ENCODE measurements at places on chromosomes 2 and 18. TPM values are rescaled to one million over a fixed set of nuclear protein-coding genes. Genes with fewer than 3 reads are reported as not detected.

FAM237A gene
- not detected for total RNA-seq

TUBA3D gene
- not detected for total RNA-seq

STON1 gene
- total RNA-seq, result 23.4 TPM

TPO gene
- 52.5 TPM for total RNA-seq

LIMS4 gene
- total RNA-seq, result 21.2 TPM

SERPINB10 gene
- not detected for total RNA-seq

METAP1D gene
- total RNA-seq, result not detected

CLEC4F gene
- not detected for total RNA-seq

CABYR gene
- total RNA-seq, result not detected

MDH1B gene
- total RNA-seq, result not detected

ST8SIA5 gene
- 0.11 TPM for total RNA-seq

CCDC141 gene
- total RNA-seq, result 2.0 TPM

CBLN2 gene
- 8.2 TPM for total RNA-seq

SPP2 gene
- not detected for total RNA-seq

COL3A1 gene
- 411 TPM for total RNA-seq

All from ascending aorta (tissue), 2 donors.